IPS DF 19.7 (cell line): ENCODE measurements at places on chromosomes 5 and 9.

DNA sequence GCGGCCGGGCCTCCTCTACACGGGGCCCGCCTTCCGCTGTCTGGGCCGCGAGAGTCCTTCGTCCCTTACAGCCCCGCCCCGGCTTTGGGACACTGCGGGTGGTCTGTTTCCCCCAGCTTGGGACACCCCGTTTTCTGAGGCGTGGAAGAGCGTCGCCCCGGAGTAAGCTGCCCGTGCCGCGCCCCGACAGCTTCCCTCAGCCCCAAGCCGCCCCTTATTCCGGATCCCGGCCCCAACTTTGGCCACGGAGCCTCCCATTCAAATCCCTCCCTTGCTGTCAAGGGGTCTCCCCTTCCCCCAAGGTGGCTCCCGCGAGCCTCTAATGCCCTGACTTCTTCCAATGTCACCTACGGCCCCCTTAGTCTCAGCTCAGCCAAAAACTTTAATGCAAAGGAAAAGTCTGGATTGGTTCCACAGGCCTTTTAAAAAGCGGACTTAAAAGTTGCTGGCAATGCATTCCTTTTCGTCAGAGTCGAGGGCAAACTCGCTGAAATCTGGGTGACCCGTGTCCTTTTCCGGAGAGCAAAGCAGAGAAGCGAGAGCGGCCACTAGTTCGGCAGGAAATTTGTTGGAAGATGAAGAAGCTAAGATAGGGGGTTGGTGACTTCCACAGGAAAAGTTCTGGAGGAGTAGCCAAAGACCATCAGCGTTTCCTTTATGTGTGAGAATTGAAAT, 19.8 kb downstream of the EXOSC2 start:
- DNase-seq = no peak

DNA sequence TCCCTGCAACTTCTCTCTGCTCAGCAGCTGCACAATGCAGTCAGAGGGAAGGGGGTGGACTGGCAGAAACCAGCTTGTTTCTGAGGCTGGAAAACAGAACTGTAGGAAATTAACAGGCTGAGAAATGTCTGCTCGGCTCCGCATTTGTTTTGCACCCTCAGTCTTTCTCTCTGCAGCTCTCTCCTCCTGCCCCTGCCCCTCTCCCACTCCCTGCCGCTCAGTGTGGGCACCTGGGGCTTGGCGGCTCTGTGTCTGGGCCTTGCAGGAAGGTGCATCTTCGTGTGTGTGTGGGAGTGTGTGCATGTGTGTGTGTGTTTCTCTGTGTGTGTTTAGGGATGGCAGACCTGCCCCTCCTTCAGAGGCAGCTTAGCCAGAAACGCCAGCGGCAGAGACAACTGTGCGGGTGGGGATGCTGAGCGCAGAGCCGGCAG, 53.0 kb downstream of the PCDH1 start:
- no peak for DNase-seq

DNA sequence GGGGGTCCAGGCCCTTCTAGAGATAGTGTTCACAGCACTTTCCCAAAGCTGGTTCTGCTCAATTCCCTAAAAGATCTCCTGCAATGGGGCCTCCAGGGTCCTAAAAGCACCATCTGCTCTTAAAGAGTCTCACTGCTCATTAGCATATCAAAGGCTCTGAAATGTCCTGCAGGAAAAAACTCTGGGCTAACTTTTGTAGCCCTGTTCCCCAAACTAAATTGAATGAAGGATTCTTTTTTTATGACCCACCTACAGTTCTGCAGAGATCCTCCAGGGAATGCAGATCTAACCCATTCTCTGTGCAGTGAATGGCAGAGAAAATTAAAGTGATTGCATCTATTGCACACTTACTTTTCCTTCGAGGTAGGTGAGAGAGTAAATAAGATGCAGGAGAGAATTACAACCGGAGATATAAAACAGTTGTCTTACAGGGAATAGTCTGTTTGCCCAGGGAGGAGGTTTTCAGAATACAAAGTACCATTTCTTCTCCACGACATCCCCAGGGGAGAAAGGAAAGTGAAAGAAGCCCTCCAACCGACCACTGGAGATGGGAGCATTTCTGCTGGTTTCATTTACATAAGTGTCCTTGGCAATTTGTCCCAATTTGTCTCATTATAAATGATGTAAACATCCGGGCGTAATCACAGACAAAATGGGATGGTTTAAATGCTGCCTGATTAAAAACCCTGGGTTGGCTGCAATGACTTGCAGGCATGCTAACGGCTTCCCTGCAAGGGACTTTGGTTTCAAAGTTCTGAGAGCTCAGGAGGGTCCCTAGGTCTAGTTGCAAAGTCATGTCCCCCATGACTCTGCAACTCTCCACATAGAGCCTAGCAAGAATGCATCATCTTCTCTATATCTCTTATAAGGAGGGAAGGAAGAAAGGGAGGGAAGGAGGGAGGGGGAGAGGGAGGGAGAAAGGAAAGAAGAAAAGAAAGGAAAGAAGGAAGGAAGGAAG, 114.0 kb downstream of the KCNIP1 start:
- DNase-seq = no peak

- DNase-seq = no peak
These were observed 329.3 kb downstream of the PIK3R1 start for GRCh38 chr5:68544648-68545552.

GRCh38 chr5:158727771-158728311, 371.9 kb downstream of the EBF1 start:
- DNase-seq = no peak

- DNase-seq = no peak
These were observed 778 bp downstream of the FRRS1L start for GRCh38 chr9:109166171-109166770.

GRCh38 chr5:54725391-54726280, 208.1 kb downstream of the SNX18 start:
- DNase-seq = no peak

DNA sequence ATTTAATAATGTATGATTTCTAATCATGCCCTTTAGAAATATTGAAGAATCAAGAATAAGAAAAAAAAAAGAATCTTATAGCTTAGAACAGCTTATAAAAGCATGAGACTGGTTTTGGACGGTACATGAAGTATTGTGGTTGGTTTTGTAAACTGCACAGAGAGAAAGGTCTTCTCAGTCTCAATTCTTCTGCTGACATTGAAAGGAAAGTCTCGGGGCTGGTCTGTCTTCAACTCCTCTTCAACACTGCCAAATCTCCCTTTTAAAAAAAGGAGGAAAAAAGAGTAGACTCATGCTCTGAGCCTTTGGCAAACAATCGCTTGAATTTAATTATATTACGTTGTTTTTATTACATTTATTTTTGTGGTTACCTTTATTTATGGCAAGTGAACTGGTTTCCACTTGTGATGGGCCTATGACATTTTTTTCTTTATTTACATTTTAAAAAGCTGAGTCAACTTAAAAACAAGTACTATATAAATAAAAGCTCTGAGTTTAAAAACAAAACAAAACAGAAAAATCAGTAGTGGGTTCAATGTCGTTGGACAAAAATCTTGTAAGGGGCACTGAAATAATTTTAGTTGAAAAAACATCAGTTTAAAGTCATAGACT, 32.8 kb upstream of the EBF1 start:
- DNase-seq = no peak

DNA sequence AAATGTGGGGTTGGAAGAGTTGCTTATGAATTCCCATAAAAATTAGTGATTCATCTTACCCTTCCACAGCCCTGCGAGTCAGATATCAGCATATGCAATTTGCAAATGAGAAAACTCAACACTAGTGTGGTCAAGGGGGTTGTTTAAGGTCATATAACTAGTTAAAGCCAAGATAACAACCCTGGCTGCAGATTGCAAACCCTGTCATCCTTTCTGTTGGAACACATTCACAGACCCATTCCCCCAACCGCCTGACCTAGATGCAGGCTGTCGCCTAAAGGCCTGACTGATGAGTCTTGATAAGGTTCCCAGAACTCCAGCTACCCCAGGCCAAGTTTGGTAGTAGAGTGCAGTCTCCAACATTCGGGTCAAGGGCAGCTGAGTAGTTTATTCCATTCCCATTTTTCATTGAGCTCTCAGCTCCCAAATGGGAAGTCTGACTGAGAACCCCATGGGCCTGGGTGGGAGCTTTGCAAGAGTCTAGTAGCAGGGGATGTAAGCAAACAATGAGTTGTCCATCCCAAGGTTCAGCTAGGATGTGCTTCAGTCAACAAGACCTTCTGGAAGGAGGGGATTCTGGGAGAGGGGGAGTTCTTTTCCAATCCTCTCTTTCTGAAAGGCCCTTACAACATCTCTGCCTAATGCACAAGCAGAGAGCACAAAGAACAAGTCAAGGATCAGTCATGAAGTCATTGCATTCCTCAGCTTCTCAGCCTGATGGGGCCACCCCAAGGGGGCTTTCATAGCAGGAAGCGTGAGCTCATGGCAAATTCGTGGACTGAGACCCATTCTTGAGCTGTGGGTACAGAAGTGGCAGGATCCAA, 40.3 kb downstream of the ADAM19 start:
- DNase-seq = no peak

DNA sequence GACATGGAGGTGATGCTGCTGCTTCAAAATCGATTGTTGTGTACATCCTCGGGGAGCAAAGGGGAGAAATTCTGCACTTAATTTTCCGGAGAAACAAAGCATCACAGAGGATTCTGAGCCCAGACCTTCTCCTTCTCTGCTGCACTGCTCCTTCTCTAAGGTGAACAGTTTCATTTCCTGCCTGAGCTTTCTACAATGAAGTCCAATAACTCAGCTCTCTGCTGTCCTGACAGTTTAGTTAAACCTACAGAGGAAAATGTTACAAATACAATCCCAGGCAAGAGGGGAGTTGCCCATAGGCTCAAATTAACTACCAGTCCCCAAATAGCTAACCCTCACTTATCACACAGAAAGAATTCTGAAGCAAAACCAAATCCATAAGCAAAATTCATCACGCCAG, 206.3 kb downstream of the EFNA5 start:
- DNase-seq = no peak

- DNase-seq = no peak
These were observed 4.7 kb upstream of the VAV2 start for GRCh38 chr9:133996531-133997520.

DNA sequence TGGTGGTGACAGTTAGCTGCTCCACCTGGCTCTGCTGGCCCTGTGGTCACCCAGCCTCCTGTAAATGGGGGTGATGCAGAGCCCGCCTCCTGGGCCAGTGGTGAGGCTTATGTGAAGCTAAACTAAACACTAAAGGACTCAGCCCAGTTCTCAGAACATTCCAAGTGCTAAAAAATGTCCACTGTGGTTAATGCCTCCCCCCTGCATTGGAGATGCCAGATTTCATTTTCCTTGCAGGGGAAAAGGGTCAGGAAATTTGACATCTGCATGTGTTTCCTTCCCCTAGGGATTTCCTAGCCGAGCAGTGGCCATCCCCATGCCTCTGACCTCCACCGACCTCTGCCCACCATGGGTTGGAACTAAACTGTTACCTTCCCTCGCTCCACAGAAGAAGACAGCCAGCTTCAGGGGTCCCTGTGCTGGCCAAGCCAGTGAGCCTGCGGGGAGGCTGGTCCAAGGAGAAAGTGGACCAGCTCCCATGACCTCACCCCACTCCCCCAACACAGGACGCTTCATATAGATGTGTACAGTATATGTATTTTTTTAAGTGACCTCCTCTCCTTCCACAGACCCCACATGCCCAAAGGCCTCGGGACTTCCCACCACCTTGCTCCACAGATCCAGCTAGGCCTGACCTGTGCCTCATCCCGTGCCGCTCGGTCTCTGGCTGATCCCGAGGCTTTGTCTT, 13.0 kb downstream of the CD74 start:
- DNase-seq = no peak

DNA sequence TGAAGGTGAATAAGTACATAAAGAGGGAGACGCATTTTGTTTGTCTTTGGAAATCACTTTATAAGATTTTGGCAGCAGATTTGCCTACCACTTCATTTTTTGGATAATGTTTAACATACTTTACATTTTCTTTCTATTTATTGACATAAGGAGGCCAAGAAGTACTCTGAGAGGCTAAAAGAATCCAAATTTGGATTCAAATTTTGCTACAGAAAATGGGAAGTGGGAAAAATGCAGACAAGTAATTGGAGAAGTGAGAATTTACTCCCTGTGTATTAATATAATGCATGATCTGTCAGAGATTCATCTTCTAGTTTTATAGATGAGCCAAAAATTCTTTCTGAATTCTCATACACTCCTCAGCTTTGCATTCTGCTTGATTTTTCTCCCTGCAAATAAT, 411.2 kb upstream of the CTNND2 start:
- no peak for DNase-seq

GRCh38 chr5:134992148-134992547, 24.4 kb downstream of the CATSPER3 start:
- no peak for DNase-seq

DNA sequence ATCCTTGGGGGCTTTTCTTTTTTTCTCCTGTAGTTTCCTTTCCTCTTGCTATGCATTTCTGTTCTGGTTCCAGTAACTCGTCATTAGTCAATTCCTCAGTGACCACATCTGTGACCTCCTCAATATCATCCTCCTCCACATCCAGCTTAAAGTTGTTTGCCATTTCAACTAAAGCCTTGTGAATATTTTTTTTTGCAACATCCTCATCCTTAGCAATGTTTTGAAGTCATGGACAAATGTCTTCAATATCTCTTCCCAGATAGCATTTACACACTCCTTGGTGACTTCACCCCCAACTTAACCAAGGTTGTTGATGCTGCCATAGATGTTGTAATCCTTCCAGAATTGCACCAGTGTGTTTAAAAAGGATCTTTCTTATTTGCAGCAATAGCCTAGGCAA, 14.7 kb upstream of the ADRB2 start:
- no peak for DNase-seq

DNA sequence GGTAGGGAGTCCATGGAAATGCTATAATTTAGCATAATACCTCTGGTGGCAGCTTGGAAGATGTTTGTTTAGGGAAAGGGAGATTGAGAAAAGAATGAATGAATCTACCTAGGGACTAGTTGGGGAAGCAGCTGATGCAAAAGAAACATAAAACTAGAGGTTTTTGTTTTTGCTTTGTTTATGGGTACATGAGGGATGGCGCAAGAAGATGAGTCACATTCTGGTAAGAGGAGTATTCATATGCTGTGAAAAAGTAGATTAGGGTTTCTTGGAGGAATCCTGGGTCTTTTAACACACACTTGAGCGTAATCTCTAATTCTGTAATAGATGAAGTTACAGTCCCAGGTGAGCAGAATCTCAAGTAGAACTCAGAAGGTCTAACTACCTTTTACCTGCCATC, 17.1 kb downstream of the C9orf43 start:
- no peak for DNase-seq

GRCh38 chr5:163496286-163496685, 9.1 kb upstream of the MAT2B start:
- DNase-seq = no peak

- DNase-seq = no peak
These were observed 605.9 kb upstream of the DAB2 start for GRCh38 chr5:40030661-40031060.

DNA sequence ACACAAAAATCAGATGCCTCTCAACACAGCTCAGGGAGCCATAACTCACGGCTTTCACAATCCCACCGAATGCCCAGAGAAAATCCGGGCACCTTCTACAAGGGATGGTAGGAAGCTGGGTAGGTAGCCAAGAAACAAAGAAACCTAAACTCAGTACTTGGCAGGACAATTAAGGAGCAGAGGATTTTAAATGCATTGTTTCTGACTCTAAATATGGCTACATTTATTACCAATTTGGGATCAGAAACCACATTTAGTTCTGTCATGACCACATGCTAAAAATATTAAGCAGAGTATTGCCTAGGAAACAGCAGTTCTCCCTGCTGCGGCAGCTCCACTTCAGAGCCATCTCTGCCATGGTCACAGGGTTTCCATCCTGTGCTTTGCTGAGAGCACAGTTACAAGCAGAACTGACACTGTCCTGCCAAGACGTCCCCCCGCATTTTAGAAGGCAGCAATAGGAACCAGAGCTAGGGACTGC, 57.5 kb downstream of the SIL1 start:
- DNase-seq = no peak

GRCh38 chr5:172830876-172831662, 3.0 kb upstream of the ERGIC1 start:
- DNase-seq = no peak
